ENCODE measurements at places on chromosomes 7 and 10. TPM values are rescaled to one million over a fixed set of nuclear protein-coding genes. Genes with fewer than 3 reads are reported as not detected.

The LRIT2 gene
- total RNA-seq = not detected

The NKX2-3 gene
- total RNA-seq = 19.0 TPM

The RHEB gene
- 45.0 TPM for total RNA-seq

The LRRC18 gene
- total RNA-seq = not detected

The PALD1 gene
- 15.7 TPM for total RNA-seq

The AQP1 gene
- 12.4 TPM for total RNA-seq

The NRG3 gene
- total RNA-seq = not detected

The FGFR2 gene
- total RNA-seq = 22.9 TPM

The FOXK1 gene
- total RNA-seq = 31.1 TPM
